ENCODE measurements at places on chromosomes 6 and 20.
A peak's percentile ranks its signal among the peaks of the same experiment; 100 is the strongest.

- DNase-seq, result no peak
Observed at GRCh38 chr6:47464052-47464451, 13.5 kb upstream of the CD2AP start.

DNA sequence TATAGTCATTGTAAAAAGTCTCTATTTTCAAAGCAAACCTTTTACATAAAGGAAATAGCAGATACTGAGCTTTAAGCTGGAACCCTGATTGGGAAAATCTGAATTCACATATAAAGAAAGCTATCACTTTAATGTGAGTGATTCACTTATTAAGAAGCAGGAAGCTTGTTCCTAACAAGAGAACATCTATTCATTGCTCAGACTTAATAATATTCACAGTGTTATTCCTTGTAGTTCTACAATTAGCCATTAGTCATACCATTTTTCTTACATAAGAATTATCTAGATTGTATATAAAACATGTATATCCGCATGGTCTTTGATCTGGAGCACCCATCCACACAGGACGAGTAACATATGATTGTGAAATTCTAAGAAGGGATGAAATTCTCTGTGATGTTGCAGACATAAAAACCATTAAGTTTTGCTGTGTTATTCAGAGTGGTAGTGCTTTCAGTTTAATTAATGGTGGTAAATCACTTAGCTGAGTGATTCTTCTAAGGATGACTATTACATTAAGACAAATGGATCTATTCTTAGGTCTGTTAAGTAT is 71.1 kb upstream of the FOXQ1 start:
- no peak for DNase-seq

DNA sequence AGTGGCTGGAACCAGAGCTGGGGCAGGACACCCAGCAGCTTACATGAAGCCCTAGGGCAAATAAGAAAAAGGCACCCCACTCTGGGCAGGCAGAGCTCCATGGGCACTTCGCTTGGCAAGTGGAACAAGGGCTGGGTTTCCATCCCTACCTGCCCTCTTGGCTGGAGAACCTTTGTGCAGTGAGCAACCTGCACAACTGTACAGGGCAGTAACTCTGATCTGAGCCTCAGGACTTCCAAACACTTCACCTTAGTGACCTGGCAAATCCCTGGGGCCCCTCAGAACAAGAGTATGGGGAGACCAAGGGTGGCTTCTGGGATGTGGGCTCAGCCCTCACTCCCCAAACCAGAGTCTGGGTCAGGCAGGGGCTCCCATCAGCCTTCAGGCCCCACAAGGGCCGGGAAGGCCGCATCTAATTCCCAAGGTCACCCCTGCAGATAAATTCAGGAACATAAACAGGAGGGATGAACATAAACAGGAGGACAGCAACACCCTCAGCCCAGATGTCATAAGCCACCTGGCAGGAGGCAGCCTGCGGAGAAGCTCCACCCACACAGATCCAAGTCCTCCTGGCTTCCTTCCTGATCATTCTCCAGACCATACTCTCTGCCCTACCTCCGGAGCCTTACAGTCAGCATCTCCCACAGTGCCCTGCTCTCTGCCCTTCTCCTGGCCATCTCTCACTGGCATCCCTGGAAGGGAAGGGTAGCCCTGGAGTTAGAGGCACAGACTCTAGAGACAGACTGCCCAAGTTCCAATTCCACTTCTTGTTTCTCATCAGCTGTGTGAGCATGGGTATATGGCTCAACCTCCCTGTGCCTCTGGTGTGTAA is 37.5 kb downstream of the HNF4A start:
- no peak for DNase-seq

- DNase-seq, result no peak
Observed at GRCh38 chr6:14512246-14512645, 394.7 kb downstream of the CD83 start.

GRCh38 chr6:5850848-5851255 is 155.9 kb downstream of the NRN1 start:
- DNase-seq, result no peak

GRCh38 chr6:34154668-34155447 is 9.0 kb upstream of the GRM4 start:
- DNase-seq, result peak; percentile 38

DNA sequence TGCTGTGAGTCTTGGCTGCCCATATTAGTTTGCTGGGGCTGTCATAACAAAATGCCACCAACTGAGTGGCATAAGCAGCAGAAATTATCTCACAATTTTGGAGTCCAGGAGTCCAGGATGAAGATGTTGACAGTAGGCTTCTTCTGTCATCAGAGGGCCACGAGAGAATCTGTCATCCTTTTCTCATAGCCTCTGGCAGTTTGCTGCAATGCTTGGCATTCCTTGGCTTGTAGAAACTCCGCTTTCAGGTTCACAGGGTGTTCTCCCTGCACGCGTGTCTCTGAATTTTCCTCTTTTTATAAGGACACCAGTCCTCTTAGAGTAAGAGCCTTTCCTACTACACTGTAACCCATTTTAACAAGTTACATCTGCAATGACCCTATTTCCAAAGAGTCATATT is 838.4 kb downstream of the TFAP2A start:
- no peak for DNase-seq

DNA sequence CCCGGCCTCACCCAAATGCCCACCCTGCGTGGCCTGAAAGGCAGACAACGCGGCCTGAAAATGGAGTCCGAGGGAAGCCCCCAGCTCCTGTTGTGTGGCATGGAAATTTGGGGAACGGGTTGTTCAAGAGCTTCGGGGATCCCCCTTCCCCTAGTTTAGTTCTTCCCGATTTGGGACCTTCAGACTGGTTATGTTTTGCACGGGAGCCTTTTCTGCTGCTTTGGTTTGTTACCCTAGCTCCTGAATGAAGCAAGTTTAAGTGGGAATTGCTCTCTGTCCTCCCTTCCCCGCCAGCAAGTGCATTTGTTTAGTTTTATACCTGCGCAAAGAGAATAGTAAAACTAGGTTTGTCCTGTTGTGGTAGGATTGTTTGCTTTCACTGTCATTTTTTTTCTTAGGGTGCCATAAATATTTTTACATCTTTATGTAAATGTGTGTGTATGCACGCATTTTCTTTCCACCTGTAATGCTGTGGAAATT is 604 bp downstream of the SH3BGRL2 start:
- DNase-seq, result no peak

DNA sequence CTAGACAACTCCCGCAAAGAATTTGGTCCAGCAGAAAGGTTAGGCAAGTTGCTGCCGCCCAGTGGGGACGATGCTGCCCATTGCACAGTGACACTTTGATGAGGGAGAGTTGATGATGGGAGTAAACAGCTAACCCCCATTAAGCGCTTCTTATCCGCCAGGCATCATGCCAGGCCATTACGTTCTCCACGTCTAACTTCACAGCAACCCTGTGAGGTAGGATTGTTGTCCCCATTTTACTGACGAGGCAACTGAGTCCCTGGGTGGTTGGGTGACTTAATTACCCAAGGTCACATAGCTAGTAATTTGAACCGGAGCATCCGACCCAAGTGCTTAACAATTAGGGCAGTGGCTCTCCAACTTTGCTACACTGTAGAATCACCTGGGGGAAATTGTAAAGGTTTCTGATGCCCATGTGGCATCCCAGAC is 738 bp downstream of the RALGAPB start:
- no peak for DNase-seq

- DNase-seq, result peak; percentile 34
Observed at GRCh38 chr6:161079566-161080262, 88.1 kb downstream of the MAP3K4 start.

- no peak for DNase-seq
Observed at GRCh38 chr6:85314586-85314985, 135.3 kb upstream of the NT5E start.

DNA sequence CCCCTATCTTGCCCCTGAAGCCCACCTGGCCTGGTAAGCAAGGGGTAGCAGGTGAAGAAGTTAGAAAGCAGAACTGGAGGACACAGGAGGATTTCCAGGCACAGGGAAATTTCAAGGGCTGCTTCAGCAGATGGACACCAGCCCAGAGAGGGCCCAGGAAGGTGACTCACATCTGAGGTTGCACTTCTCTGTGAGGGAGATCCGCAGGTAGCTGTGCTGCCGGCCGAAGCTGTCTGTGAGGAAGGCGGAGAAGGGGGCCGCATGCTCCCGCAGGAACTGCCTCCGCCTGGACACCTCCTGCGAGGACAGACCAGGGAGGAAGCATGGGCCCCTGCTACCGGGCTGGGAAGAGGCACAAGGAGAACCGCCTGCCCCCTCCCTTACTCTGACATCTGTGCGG is 7.1 kb downstream of the MOCS1 start:
- DNase-seq, result no peak

GRCh38 chr6:141488488-141488887 is 644.2 kb upstream of the GJE1 start:
- DNase-seq, result no peak

DNA sequence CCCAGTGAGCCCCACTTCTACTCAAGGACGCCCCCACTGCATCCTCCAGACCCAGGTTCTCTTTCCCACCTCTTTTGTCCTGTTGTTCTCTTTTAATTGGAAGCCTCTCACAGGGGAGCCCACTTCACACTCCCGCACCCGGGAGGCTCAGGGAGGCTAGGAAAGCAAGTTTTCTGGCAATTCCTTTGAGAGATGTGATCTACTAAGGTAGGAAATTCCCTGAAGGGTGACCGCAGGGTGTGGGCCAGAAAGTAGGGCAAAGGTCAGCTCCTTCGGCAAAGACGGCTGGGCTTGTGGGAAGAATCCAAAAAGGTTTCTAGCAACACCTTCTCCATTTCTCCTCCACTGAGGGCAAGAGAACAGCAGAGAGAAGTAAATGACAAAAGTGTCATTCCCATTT is 98.1 kb upstream of the PTPN1 start:
- no peak for DNase-seq

DNA sequence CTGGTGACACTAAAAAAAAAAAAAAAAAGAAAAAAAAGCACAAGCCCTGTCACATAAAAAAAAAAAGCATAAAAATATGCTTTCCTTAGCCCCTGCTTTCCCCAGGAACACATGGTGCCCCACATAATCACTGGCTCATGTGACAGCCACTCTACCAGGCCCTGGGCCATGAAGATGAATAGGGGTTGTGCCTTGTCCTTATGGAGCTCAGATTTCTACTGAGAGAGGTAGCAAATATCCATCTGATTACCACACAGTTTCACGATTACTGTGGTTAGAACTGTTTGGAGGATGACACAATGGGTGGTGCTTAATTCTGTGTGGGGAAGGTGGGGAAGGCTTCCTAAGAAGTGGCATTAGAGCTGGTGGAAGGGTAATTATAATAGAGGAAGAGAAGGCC is 9.3 kb downstream of the RAET1E start:
- DNase-seq, result no peak

DNA sequence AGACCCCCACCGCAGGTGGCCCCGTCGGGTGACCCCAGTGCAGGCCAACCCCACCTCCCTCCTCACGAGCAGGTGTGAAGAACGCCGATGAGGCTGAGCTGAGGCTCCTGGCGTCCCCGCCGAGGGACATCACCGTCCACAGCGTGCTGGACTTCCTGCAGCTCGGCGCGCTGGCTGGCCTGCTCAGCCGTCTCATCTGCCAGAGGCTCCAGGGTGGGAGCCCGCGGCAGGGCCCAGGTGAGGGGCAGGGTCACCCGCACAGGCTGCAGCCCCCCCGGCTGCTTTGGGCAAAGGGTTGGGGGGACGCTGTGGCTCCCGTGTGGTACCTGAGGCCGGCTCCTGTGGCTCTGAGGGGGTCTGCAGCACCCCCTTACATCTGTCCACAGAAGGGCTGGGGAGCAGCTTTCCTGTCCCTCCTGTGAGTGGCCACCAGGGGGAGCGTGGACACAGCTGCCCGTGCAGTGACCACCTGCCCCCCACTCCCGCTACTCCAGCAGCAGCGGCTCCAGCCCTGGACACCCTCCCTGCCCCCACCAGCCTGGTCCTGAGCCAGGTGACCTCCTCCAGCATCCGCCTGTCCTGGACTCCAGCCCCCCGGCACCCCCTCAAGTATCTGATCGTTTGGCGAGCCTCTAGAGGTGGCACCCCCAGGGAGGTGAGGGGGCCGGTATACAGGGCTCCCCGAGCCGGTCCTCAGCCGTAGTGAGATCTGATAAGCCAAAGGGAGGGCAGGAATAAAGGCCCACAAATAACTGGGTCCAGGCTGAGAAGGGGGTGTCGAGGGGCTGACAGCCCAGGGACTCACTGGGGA is 16.5 kb downstream of the COL20A1 start:
- no peak for DNase-seq

DNA sequence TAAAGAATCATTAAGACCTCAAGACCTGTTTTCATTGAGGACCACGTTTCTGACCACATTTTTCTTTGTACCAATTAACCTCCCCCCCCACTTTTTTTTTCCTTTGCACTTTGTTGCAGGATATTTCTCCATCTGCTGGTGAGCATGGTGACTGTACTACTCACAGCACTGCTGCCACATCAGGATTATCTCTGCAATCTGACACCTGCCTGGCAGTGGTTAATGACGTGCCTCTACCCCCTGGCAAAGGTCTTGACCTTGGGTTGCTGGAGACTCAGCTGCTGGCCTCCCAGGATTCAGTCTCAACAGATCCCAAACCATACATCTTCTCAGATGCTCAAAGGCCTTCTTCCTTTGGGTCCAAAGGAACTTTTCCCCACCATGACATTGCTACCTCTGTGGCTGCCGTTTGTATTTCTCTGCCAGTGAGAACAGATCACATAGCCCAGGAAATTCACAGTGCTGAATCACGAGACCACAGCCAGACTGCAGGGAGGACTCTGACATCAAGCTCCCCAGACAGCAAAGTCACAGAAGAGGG is 46.6 kb upstream of the EDN3 start:
- DNase-seq, result no peak

DNA sequence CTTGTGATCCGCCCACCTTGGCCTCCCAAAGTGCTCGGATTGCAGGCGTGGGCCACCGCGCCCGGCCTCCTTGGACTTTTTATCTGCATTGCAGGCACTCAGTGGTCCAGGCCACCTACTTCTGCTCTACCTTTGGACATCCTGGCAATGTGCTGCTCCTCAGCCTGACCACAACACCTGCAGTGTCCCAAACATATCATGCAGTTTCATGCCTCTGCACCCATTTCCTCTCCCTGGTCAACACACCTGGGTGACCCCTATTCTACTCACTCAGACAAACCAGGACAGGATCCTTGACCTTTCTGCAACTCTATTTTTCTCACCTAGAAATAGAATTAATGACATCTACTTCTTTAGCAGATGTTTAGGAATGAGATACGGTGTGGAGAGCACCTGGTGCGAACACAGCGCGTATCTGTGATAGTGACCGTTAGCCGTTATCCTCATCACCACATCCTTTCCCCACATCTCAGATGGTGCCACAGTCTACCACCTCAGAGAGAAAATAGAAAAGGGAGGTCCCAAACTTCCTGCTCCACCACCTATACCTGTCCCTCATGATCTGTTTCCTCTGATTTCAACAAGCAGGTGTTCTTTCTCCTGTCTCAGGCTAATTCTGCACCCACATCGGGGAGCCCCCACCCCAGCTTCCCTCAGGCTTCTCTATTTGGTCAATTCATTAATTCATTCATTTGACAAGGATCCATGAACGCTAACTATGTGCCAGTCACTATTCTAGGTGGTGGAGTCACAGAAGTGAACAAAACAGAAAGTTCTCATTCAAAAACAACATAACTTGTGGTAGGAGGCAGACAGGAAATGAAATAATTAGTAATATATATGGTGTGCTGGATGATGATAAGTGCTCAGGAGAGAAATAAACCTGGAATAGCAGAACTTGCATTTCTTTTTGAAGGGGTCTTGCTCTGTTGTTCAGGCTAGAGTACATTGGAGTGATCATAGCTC is 4.3 kb upstream of the BTN3A2 start:
- no peak for DNase-seq
